ENCODE measurements at places on chromosomes 12 and 14.

- no peak for DNase-seq
Observed at GRCh38 chr12:122838841-122839240, 3.6 kb downstream of the HIP1R start.

DNA sequence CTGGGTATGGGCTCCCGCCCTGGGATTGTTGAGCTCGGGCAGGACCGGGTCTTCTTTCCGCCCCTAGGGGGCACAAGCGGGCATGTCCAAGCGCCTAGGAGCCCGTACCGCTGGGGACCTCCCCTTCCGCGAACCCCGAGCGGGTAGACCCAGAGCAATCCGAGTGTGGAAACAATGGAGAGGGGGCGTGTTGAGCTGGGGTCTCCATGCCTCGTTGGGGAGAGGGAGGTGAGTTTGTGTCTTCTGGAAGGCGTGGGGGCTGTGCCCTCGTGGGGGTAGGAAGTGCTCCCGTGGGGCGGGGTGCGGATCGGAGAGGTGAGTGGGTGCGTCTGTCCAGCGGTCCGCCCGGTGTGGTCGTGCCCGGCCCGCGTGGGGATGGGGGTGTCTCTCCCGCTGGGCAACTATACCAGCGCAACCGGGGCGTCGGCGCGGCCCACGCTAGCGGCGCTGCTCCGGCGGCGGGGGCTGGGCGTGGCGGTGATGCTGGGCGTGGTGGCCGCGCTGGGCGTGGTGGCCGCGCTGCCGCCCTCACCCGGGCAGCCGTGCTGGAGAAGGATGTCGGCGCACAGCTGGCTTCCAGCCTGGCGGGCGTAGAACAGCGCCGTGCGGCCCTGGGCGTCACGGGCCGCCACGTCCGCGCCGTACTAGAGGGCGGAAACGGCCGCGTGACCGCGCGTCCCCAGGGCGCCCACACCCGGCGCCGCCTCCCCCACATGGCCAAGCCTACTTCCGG is 12.2 kb downstream of the AGAP2 start:
- peak; percentile 37 for DNase-seq

DNA sequence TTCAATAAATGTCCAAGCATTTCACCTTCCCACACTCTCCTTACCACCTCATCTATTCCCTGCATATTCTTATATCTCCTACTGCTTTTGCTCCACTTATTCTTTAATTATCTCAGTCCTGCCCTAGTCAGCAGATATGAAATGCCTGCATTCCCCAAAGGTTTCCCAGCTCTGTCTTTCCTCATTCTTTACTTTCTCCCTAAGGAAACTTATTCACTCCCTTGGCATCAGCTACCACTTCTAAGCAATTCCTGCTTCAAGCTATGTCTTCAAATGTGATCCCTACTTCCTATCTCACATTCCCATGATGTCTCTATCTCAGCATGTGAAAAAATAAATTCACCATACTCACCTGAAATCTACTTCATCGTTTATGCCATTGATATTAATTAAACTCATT is 111.8 kb downstream of the CAPZA3 start:
- DNase-seq = no peak

DNA sequence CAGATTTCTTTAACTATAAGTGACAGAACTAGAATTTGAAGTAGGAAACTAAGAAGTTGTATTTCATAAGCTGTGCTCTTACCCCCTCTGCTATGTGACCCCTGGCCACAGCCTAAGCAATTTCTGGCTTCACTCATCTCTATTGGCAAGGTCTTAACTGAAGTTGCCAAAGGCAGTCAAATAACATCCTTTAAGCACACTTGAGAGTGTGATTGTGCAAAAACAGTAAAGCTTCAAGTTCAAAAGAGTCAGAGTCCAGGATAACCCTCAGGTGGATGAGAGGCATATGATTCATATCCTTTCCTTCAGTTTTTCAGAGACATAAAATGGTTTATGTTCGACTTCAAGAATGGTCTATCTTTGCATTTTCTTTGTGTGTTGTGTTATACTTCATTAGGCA is 45.2 kb downstream of the GRIP1 start:
- DNase-seq = no peak

DNA sequence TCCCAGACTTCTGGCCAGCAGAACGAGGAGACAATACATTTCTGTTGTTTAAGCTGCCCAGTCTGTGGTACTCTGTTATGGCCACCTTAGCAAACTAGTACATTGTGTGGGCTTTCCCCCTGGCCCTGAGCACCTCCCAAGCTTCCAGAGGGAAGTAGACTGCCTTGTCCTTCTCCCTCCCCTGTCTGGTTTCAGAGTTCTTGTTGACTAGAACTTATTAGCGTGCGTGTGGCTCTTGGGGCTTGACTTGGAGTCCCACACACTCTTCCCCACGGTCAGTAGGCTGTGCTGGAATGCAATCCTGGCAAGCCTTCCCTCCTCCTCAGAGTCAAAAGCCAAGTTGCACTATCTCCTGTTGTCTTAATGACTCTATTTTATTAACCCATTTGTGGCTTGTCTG is 27.7 kb downstream of the FBLN5 start:
- no peak for DNase-seq

Data from kidney glomerular epithelial cell (primary cell).